ENCODE measurements at places on chromosomes 4 and X. TPM values are rescaled to one million over a fixed set of nuclear protein-coding genes. Genes with fewer than 3 reads are reported as not detected.

GPM6B gene
- polyA plus RNA-seq: 4.5 TPM

MAGED4B gene
- polyA plus RNA-seq: 2.4 TPM

DRD5 gene
- polyA plus RNA-seq: not detected

- DNase-seq: no peak
Observed at GRCh38 chr4:156158747-156159146, 205.1 kb upstream of the CTSO start.

GRCh38 chr4:54941994-54942552, 183.3 kb downstream of the KDR start:
- no peak for DNase-seq
